ENCODE measurements at places on chromosomes 7 and 10.
A peak's percentile ranks its signal among the peaks of the same experiment; 100 is the strongest.

GRCh38 chr7:55411844-55412243 is 46.7 kb downstream of the LANCL2 start:
- no peak for DNase-seq

- no peak for DNase-seq
Measured at GRCh38 chr10:11631890-11632587, 20.6 kb upstream of the USP6NL start.

DNA sequence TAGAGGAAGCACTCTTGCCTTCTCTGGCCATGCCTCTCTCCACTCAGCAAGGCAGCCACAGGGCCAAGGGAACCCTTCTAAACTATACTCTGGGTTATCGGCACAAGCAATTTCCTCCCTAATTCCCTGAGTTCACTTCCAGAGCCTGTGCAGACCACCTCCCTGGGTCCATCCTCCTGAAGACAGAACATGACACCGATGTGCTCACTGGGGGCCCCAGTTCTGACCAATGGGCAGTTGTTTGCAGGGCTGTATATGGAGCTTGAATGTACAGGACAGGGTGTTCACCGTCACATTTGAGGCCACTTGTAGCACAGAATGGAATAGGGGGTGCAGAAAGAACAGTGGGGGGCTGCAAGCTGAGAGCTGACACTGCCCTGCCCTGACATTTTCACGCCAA is 77.7 kb downstream of the TFEC start:
- no peak for DNase-seq

DNA sequence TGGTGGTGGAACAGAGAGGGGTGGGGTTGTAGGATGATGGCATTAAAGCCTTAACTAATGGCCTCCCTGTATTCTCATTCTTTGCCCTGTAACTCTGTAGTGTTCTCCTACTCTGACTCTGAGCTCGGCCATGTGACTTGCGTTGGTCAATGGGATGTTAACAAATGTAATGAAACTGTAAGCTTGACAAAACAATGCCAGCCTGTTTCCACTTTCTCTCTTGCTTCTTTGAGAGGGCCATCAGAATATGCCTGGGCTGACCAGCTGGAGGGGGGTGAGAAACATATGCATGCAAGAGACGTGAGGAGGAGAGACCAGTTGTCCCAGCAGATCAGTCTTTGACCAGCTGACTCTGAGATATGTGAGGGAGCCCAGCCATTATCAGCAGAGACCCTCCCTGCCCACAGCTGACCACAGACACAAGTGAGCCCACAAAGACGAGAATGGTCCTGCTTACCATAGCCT is 100.6 kb downstream of the ICA1 start:
- DNase-seq: no peak

DNA sequence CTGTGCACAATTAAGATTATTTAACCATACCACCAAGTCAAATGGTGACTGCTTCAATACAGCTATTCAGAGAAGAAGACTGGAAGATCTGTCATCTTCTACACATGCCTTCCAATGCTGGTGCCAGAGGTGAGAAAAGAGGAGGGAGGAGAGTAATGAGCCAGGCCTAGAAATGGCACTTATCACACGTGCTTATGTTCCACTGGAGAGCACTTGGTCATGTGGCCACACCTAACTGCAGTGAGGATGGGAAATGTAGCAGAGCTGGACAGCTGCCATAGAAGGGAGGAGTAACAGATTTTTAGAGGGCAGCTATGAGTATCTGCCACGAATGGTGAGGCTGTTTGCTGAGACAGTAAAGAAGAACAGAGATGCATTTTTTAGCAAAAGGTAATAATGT is 77.1 kb downstream of the MPLKIP start:
- peak; percentile 13 for DNase-seq

- no peak for DNase-seq
Measured at GRCh38 chr10:7119325-7120015, 291.4 kb downstream of the SFMBT2 start.

DNA sequence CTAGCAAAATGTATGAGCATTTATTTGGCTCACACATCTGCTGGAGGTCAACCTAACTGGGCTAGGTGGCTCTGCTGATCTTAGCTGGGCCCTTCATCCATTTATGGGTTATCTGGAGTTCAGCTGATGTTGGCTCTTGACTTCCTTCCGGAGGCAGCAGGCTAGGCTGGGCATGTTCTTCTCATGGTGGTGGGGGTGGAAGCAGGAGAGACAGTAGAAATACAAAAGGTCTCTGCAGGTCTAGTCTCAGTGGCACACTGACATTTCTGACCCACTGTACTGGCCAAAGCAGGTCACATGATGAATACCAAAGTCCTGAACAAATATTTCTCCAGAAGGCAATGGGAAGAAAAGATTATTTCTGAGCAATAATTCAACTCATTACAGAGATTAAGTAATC is 334.6 kb downstream of the CRPPA start:
- DNase-seq: no peak

DNA sequence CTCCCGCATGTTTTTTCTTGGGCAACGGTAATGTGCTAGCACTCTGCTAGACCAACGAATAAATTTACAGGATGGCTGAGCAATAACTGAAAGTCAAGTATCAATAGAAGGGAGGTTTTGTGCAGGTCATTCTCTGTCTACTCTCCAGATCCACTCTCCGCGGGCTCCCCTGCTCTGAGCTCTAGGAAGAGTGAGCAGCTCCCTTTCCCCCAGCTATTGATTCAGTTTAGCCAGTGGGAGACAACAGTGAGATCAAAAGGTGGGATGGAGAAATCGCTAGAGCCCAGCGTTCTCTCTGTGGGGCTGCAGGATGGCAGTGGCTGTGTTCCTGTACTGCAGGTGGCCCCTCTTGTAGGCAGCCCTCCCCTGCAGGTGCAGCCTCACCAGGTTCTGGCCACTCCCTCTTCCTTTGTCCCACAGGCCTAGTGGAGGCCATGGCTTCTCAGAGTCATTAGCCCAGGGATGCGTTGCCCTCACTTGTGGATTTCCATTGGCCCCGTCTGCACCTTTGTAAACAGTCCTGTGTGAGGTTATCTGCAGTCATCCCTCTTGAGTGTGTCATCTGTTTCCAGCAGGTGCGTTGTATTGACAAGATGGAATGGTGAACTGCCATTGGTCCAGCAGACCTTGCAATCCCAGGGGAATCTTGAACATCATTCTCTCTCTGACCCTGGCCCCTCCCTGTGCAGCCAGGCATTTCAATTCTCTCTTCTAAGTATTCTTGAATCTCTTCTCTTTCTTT is 11.1 kb downstream of the MSRB2 start:
- DNase-seq: no peak

- no peak for DNase-seq
Measured at GRCh38 chr10:37057261-37057660, 68.1 kb upstream of the ANKRD30A start.

DNA sequence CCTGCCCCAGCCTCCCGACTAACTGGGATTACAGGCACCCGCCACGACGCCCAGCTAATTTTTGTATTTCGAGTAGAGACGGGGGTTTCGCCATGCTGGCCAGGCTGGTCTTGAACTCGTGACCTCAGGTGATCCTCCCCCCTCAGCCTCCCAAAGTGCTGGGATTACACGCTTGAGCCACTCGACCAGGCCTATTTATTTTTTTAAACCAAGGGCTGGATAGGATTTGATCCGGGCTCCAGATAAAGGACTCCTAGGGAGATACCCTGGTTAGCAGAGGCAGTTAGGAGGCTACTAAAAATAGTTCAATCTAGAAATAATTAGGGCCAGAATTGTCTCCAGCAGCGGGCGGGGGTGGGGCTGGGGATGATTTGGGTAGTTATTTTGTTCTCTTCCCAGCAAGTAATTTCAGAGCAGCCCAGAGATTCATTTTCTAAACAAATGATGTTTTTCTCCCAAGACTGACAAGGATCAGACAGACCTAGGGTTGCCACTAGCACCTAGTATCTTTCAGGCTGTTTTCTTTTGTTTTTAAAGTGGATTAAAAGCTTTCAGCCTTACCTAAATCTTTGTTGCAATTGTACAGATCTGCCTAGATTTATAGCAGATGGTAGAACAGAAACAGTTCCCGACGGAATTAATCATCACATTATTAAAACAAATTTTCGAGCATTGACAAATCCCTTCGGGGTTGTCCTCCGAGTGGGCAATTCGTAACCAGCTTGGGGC is 859 bp upstream of the SMC3 start:
- no peak for DNase-seq

DNA sequence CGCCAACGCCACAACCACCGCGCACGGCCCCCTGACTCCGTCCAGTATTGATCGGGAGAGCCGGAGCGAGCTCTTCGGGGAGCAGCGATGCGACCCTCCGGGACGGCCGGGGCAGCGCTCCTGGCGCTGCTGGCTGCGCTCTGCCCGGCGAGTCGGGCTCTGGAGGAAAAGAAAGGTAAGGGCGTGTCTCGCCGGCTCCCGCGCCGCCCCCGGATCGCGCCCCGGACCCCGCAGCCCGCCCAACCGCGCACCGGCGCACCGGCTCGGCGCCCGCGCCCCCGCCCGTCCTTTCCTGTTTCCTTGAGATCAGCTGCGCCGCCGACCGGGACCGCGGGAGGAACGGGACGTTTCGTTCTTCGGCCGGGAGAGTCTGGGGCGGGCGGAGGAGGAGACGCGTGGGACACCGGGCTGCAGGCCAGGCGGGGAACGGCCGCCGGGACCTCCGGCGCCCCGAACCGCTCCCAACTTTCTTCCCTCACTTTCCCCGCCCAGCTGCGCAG is 424 bp downstream of the EGFR start:
- DNase-seq: no peak

DNA sequence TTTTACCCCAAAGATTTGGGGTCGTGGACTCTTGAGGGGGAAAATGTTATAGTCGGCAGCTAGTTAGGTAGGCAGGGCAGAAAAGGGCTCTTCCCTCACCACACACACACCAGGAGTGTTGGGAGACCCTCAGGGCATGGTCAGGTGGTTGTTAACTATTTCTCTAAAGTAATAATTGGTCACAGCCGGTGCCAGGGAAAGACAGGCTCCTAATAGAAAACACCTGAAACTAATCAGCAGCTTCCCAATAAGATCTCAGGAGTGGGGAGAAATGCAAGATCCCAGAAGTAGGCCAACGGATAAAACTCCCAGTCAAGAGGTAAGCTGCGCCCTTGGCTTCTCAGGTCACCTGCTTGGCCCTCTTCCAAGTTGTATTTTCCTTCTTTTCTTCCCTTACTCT is 213.1 kb downstream of the PHTF2 start:
- no peak for DNase-seq

DNA sequence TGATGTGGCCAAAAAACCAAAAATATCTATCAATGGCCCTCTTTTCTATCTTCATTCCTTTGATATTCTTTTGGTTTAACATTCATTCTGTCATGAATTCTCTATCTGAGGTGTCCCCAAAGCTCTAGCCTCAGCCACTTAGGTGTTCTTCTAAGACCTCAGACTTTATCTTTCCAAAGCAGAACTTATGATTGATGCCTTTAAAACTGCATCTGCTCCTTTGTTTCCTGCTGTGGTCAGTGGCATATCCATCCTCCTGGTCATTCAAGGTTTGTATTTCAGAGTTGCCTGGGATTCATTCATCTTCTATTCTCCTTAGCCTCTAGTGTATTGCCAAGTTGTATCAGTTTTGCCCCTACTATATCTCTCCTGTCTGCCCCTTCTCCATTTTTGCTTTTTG is 30.6 kb downstream of the FHIP2A start:
- DNase-seq: no peak

All from fibroblast of the conjunctiva (primary cell).